ENCODE measurements at places on chromosomes 3 and 15.

- DNase-seq, result no peak
These were observed 52.3 kb upstream of the CHRNA7 start for GRCh38 chr15:31977812-31978661.

- no peak for DNase-seq
These were observed 30.8 kb downstream of the NRROS start for GRCh38 chr3:196670339-196670738.

DNA sequence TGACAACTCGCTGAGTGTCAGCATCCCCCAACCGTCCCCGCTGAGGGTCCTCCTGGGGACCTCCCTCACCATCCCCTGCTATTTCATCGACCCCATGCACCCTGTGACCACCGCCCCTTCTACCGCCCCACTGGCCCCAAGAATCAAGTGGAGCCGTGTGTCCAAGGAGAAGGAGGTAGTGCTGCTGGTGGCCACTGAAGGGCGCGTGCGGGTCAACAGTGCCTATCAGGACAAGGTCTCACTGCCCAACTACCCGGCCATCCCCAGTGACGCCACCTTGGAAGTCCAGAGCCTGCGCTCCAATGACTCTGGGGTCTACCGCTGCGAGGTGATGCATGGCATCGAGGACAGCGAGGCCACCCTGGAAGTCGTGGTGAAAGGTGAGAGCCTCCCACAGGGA lies 35.4 kb downstream of the ACAN start:
- DNase-seq, result no peak

GRCh38 chr3:46929324-46929723 lies 47.2 kb downstream of the CCDC12 start:
- no peak for DNase-seq

DNA sequence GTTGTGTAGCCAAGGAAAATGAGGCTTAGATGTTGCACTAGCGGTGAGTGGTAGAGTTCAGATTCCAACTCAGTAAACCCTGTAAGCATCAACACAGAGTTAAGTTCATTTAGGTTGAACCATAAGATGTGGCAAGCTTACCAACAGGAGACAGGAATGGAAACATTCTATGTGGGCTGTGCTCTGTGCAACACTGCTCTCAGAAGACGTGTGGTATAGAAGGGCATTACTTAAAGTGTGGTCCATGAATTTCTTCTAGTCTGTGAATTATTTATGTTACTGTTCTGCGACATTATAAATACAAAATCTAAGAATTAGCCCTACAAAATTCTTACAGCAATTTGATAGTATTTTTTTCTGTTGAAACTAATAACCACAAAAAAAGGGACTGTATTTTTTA lies 213.3 kb downstream of the GRM7 start:
- no peak for DNase-seq

DNA sequence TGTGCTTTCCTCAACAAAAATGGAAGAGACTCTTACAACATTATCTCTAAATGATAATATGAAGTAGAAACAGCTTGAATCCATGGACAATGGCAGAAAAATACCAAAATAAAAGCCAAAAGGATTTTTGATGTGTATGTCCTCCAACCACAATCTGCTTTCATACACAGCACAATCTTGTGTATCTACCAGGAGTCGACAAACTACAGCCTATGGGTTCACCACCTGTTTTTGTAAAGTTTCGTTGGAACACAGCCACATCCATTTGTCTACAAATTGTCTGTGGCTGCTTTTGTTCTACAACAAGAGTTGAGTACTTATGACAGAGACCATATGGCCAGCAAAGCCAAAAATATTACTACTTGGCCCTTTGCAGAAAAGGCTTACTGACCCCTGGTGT lies 88.7 kb upstream of the UBE2E2 start:
- no peak for DNase-seq

DNA sequence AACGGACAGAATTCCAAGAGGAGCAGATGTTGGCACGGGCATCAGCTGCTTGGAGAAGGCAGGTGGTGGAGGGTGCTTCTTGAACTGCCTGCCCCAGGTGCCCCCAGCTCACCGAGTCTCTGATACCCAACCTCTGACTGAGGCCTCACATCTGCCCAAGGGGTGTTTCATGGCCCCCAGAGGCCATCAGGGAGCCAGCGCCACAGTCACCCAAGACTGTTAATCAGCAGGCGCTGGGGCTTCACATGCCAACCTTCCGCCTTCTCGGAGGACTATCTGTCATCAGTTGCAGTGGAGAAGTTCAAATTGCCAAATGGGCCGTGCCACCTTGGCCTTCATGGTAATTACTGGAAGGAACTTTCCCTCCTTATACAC lies 61.9 kb upstream of the SLC6A1 start:
- DNase-seq, result no peak

- DNase-seq, result no peak
These were observed 26.2 kb upstream of the MTMR14 start for GRCh38 chr3:9623148-9623547.
